ENCODE measurements at places on chromosomes 4 and X.

DNA sequence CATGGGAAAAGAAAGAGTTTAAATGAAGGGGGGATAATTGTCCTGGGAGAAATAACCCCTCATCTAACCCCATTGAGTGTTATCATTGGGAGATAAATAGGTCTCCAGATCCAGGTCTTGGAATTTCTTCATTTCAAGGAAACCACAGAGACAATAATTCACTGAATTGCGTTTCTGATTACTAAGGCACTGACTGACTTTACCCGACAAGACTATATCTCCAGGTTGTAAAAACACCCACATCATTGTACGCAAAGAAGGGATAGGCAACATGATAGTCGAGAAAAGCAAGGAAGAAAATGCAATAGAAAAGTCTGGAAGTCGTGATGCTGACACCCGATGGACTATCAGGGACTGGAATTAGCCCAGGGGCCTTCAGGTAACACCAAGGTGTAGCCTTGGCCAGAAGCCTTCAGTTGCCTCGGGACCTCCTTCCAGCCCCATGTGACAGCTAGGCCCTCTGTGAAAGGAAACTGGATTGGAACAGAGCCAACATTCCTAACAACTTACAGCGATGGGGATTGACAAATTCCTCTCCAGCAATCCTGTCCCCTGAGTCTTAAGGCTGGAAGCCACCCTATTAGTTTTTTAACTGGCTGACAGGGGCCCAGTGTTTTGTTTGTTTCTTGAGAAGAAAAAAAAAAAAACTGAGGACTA, 46.5 kb upstream of the RAB9B start:
- no peak for DNase-seq

DNA sequence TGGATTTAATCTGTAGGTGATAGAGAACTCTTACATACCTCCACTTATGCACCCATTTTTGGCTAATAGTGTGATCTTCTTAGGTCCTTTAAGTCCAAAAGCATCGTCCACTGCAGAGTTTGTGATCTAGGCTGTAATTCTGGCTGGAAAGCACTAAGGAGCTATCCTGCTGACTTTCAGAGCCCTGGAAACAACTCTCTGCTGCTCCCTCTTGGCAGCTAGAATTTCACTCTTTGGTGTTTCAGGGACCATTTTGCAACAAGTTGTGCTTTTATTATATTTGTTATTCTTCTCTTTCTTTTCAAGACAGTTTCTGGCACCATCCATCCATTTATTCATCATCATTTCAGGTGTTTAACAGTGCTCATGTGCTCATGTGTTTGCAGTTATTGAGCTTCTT, 130.0 kb downstream of the RBM46 start:
- DNase-seq = no peak

- DNase-seq = no peak
Observed at GRCh38 chr4:4853371-4853823, 6.1 kb upstream of the MSX1 start.

GRCh38 chr4:113540859-113541258, 220.7 kb downstream of the CAMK2D start:
- no peak for DNase-seq

DNA sequence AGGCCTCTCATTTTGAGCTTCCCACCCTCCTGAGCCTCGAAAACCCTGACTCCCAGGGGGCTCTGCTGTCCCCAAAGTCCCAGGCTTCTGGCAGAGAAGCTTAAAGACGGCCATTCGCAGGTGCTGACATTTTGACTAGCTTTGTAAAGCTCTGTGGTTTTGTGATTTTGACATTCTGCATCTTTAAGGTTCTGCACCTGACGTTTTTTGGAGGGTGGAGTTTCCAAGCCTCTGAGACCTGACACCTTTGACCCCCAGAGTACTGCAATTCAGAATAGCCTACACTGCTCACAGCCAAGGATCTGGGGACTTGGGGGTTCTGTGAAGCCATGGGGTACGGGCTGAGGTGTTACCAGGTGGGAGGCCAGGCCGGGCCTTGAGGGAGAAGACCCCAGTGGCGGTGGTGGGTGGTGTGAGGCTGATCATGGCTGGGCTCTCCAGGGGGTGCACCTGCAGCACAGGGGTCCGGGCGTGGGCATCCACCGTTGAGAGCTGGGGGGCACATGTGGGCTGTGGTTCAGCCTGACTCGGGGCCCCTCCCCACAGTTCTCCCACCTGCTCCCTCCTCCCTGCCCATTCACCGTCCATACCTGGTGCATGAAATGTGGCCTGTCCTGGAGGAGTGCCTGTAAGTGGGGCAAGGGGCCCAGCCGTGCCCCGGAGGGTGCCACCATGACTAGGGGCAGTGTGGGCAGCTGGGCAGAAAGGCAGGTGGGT, 7.3 kb downstream of the FOXP3 start:
- no peak for DNase-seq

DNA sequence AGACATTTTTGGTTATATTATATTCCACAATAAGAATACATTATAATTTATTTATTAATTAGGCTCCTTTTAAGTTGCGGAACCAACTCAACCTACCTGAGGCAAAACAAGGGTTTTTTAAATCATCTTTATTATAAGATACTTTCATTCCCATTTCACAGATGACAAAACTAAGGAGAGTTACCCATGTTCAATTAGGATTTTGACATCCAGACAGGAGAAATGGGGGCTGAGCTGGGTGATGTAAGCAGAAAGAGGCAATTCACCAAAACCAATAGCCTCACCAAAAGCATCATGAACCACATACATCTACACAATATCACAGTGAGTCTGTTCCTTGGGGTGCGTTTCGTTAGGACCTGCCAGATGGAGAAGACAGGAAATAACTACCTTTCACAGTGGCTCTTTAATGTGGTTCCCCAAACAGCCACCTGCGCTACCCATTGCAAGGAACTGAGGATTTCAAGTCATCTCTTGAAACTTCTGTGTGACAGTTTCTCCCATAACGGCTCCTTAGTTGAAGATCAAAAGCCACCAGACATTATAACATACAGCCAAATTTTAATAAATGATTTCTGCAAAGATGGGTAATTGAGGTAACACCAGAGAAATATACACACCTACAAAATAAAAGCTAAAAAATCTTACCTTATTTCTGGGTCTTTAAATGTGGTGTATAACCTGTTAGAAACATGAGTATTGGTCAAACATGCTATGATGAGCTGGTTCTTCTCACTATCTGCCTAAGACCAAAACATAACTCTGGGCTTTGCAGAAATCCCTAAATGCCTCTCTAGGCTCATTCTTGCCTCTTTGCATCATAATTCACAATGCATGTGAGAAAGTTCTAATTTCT, 190.6 kb upstream of the LEF1 start:
- DNase-seq = no peak

GRCh38 chrX:45889471-45889870, 655.8 kb downstream of the ZNF674 start:
- DNase-seq = no peak

DNA sequence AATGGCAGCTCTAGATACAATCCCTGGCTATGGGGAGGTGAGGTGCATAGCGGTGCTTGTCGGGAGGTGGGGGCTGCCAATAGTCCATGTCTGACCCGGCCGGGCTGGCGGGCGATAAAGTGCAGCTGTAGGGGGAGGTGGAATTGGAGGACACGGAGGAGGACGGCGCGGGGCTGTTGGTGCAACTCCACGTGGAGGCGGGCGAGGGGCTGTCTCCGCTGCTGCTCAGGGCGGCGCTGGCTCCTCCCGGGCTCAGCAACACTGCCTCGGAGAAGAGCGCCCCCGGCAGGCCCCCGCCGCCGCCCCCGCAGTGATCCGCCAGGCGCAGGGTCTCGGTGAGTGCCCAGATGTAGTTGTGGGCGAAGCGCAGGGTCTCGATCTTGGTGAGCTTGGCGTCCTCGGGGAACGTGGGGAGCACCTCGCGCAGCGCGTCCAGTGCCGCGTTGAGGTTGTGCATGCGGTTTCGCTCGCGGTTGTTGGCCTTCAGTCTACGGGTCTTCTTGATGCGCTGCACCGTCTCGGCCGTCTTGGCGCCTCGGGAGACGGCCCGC, 1.3 kb downstream of the NEUROG2 start:
- DNase-seq = no peak

DNA sequence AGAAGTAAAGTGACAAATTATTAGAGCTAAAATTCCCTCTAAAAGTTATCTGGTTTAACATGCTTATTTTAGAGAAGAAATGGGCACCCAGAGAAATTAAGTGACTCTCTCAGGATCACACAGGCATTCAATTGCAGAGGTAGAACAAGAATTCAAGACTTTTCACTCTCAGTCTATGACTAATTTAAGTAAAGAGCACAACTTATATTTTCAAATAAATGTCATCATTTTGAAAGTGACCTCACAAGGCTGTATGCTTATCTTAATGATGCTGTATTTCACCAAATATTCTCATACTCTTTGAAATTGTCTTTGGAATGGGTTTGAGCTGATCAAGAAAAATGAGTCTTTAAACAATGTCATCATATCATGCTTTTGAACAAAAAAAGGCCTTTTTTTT, 15.3 kb downstream of the GPR174 start:
- DNase-seq = no peak

DNA sequence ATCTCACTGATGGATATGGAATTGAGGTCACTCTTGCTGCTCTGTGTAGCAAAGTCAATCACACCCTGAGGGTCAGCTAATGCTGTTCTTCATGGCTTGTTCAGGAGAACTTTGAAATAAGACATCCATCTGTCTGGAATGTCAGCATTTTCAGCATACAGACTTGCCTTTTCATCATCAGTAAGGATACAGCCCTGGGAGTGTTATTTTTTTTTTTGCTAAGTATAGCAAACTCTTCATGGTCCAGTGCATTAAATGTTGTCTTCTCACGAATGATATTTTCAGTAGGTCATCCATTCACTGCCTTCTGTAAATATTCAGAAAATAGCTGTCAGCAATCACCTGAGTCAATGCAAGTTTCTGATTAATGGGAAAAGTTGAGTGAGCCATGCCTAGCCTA, 268.8 kb upstream of the SMIM31 start:
- no peak for DNase-seq

GRCh38 chr4:135274416-135274815, 1072.8 kb upstream of the PABPC4L start:
- DNase-seq = no peak

- DNase-seq = no peak
Observed at GRCh38 chr4:18608908-18609533, 587.5 kb upstream of the LCORL start.

- no peak for DNase-seq
Observed at GRCh38 chr4:184471881-184472613, 2.3 kb downstream of the IRF2 start.

DNA sequence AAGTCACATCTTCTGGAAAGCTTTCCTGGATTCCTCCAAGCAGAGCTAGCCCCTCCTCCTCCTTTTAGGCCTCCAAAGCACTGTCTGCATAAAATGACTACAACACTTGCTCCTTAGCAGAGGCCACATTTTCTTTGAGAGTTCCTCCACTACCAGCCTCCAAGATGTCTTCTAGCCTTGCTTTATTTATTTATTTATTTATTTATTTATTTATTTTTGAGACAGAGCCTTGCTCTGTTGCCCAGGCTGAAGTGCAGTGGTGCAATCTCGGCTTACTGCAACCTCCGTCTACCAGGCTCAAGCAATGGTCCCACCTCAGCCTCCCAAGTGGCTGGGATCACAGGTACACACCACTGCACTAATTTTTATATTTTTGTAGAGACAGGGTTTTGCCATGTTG, 4.6 kb upstream of the GPC4 start:
- no peak for DNase-seq

DNA sequence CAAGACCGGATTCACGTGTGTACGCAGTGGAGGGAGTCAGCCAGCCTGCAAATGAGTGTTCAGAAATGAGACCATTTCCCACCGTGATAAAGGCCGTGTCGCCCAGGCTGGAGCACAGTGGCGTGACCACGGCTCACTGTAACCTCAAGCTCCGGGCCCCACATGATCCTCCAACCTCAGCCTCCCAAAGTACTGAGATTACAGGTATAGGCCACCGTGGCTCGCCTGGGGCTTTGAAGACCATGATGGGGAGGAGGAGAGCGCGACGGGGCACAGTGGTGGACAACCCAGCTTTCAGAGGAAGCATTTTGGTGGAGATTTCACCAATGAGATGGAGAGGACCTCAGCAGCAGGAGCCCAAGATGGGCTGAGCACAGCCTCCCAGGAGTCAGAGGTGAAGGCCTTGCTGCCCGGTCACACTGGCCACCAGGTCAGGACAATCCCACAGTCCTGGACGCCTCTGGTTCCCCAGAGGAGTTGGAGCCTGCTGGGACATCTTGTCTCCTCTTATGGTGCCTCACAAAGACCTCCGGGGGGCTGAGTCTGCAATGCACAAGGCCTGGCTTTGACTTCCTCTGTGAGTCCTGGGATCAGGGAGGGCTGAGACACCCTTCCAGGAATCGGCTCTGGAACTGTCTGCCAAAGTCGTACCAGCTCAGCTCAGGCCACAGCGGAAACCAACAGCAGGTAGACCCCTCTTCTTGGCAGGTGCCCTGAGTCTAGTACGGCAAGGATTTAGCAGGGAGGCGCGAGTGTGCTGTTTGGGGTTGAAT, 22.4 kb upstream of the MXD4 start:
- no peak for DNase-seq

- no peak for DNase-seq
Observed at GRCh38 chrX:48474127-48474526, 1.9 kb upstream of the FTSJ1 start.

DNA sequence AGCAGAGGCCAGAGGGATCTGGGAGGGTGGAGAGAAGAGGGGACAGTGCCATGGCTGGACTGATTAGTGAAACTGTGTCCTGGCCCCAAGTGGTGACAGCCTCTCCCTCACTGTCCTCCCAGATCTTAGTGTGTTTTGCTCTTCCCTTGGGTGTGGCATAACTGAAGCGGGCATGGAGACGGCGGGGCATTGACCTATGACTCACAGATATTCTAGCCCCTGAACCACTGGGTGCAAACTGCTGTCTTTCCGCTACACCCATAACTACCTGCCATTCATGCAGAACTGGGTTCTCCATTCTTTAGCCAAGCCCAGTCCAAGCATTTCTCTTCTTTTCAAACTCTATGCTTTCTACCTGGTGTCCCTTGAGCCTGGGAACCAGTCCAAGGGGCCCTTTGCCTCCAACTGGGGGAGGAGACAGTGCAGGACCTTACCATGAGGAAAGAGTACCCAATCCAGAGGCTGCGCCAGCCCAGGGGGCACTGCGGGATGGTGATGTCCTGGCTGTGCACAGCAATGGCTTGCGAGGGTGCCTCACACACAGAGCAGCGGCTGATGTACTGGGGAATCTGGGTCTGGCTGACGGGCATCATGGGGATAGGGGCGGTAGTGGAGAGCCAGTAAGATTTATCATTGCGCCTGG, 67.6 kb downstream of the ATG4A start:
- DNase-seq = no peak

GRCh38 chr4:108972613-108973283, 209.9 kb upstream of the ETNPPL start:
- no peak for DNase-seq

- DNase-seq = no peak
Observed at GRCh38 chr4:94414907-94415306, 36.8 kb upstream of the PDLIM5 start.

GRCh38 chrX:154430479-154430878, 2.0 kb downstream of the ATP6AP1 start:
- DNase-seq = no peak

DNA sequence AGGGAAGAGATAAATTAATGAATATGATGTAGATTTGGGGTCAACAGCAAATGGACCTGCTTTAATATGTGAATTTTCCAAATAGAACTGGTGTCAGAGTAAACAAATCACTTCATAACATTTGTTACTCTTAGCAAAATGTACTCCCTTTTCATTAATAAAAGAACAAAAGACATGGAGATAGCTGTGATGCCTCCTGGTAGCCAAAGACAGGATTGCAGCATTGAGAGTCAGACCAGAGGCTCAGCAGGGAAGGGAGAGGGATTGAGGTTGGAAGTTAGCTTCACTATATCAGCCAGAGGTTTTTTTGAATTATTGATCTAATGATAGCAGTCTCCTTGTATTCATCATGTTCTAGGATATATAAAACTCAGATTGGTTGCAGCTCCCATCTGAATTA, 17.4 kb upstream of the RAB40A start:
- no peak for DNase-seq
